Heart left ventricle (tissue), 16 donors: ENCODE measurements at places on chromosomes 5 and 9. TPM values are rescaled to one million over a fixed set of nuclear protein-coding genes. Genes with fewer than 3 reads are reported as not detected.

DNA sequence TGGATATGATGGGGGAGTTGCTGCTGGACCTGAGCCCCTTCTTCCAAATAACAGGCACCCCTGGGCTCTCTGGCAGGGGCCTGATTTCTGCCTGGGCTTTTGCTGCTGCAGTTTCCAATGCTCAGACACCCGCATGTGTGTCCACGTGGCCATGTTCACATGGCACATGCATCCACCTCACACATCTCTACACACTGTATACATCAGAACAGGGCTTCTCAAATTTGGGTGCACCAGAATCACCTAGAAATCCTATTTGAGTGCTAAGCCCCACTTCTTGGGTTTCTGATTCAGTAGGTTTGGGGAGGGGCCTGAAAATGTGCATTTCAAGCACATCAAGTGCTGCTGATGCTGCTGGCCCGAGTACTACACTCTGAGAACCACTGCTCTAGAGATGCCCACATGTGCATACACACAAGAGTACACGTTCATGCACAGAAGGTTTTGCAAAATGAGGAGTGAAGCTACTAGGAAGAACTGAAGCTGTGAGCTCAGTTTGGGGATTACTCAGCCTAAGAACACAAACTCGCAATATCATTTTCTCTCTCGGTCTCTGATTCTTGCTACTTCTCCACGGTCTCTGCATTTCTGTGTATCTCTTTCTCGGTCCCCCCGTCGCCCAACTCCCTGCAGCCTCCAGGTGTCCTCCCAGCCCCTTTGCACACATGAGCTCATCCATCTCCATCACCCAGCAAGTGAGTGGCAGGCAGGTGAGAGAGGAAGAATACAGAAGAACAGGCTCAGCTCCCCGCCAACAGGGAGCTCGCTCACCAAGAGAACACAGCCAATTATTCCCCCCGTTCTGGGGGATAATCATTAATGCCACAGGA is 97.0 kb downstream of the PCDH1 start:
- H3K4me3 ChIP-seq, result no peak overlapping the region
- H3K27me3 ChIP-seq, result no peaks in the 10 kb centered on the region
- peaks cover 15% of the 10 kb centered on the region for H3K4me1 ChIP-seq
- no peak for DNase-seq

DNA sequence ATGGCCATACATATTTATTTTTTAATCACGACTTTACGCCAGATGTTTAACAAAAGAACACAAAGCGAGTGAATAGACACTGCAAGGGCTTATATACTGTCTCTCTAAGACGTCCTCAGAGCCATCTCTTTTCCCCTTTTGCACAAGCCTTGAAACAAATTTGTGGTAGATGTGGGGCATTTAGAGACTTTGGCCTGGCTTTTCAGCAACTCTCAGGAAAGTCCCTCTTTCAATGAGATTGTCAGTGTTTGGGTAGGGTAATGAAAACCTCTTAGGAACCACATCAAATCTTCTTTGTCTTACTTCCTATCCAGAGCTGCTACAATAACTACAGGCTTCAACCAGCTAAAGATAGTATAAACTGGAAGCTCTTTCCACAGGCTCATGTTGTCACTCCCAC is 380.0 kb downstream of the ANXA1 start:
- H3K4me1 ChIP-seq, result no peaks in the 10 kb centered on the region
- no peak for DNase-seq

Gene NR4A3
- total RNA-seq, result 1.5 TPM

DNA sequence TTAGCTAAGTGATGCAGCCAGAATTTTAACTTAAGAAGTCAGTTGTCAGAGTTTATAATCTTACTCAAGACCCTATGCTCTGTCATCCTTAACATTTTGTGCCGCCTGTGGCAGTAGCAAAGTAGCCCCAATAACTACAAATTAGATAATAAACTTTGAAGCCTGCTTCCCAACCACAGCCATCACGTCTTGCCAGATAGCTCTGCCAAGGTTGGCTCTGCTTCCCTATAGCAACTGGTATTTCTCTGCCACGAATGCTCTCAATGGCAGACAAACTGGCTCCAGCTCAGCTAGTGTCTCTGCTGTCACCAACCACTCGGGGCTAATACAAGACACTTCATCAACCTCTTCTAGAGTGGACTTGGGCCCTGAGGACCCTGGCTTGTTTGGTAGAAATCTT is 576.1 kb downstream of the CDH12 start:
- H3K36me3 ChIP-seq, result no peaks in the 10 kb centered on the region
- no peaks in the 10 kb centered on the region for H3K4me1 ChIP-seq
- no peak overlapping the region for H3K27ac ChIP-seq
- H3K27me3 ChIP-seq, result no peaks in the 10 kb centered on the region

Gene CD180
- total RNA-seq, result 0.31 TPM

DNA sequence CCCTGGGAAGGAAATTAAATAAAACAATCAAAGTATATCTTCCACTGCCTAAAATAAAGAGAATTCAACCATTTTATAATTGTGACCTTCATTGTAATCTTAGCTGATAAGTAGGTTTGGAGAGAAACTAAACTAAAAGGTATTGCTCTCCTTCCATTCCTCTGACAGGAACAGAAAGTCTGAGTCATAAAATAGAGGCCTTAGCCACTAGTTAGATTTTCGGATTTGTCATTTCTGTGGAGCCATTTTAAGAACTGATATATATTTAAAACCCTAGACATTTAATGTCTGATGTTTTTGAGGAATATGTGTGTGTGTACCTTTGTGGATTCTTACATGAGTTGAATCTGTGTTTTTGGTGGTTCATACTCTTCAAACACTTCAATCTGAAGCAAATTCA is 11.8 kb upstream of the TMC1 start:
- no peaks in the 10 kb centered on the region for H3K4me1 ChIP-seq
- no peak overlapping the region for H3K4me3 ChIP-seq
- H3K27ac ChIP-seq, result no peak overlapping the region
- no peaks in the 10 kb centered on the region for H3K36me3 ChIP-seq
- no peaks in the 10 kb centered on the region for H3K27me3 ChIP-seq

Gene NSUN2
- 25.1 TPM for total RNA-seq

DNA sequence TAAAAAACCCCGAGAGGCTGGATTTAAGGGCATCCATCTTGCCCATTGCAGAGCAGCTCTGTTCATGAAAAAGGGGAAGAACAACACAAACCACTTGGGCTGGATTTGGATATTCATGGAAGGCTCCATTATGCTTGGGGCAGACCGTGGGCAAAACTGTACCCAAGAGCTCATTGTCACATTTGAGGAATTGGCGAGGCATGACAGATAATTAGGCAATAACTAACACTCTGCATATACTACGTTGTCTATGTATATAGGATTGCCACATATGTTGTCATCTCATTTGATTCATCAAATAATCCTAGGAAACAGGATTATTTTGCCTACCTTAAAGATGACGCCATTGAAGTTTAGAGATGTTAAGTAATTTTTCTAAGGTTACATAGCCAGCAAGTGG is 255.4 kb downstream of the SMARCA2 start:
- no peak overlapping the region for H3K4me3 ChIP-seq
- peaks cover 11% of the 10 kb centered on the region for H3K4me1 ChIP-seq
- no peak overlapping the region for H3K27ac ChIP-seq
- H3K36me3 ChIP-seq, result no peaks in the 10 kb centered on the region
